Ovary (tissue), 10 donors: ENCODE measurements at places on chromosomes 3 and 15. TPM values are rescaled to one million over a fixed set of nuclear protein-coding genes. Genes with fewer than 3 reads are reported as not detected.

Gene LTK
- not detected for total RNA-seq

Gene DUOX1
- total RNA-seq: 2.3 TPM

Gene PP2D1
- not detected for total RNA-seq

- H3K4me3 ChIP-seq: no peak overlapping the region
- H3K4me1 ChIP-seq: peaks cover 12% of the 10 kb centered on the region
- H3K36me3 ChIP-seq: no peaks in the 10 kb centered on the region
- no peak overlapping the region for H3K27ac ChIP-seq
- no peak for DNase-seq
Measured at GRCh38 chr15:48563934-48564333, 81.6 kb downstream of the FBN1 start.

DNA sequence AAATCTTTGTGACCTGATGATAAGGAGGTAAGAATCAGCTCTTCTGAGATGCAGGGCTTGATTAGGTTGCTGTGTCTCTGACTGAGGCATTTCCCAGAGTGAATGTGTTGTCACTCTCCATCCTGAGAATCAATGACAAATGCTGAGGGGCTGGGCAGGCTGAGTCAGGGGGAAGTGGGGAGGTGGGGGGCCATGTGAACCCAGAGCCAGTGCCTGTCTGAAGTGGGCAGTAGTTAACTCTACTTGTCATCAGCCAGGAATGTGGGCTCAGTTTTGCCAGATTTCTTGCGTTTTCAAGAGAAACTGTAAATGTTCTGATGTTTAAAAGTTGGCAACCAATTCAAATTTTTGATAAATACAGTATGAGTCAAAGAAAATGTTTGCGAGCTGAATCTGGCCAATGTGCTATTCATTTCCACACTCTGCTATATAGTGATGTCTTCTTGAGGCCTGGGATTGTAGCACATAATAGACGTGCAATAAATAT, 3.1 kb upstream of the BNC1 start:
- no peaks in the 10 kb centered on the region for H3K4me1 ChIP-seq
- no peaks in the 10 kb centered on the region for H3K27me3 ChIP-seq
- no peaks in the 10 kb centered on the region for H3K36me3 ChIP-seq
- no peak overlapping the region for H3K27ac ChIP-seq
- no peak overlapping the region for H3K4me3 ChIP-seq

DNA sequence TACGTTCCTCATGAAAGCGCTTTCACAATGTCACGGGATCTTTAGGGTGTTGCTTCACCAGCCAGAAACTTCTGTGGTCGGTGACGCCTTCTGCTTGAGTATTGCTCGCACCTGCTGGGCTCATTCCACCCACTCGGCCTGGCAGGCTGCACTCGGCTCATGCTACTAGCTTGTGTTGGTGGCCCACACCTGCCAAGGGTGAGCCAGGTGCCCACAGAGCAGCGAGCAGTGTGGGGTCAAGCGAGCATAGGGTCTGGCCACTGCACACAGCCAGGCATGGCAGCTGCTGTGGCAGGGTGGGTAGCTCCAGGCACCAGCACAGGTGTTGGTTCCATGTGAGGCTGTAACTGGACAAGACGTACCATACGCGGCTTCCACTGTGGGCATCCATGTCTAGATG, 202.9 kb upstream of the CADM2 start:
- H3K27ac ChIP-seq: no peak overlapping the region
- H3K4me1 ChIP-seq: peaks cover 1% of the 10 kb centered on the region
- H3K4me3 ChIP-seq: no peak overlapping the region
- no peaks in the 10 kb centered on the region for H3K27me3 ChIP-seq
- no peak for DNase-seq

DNA sequence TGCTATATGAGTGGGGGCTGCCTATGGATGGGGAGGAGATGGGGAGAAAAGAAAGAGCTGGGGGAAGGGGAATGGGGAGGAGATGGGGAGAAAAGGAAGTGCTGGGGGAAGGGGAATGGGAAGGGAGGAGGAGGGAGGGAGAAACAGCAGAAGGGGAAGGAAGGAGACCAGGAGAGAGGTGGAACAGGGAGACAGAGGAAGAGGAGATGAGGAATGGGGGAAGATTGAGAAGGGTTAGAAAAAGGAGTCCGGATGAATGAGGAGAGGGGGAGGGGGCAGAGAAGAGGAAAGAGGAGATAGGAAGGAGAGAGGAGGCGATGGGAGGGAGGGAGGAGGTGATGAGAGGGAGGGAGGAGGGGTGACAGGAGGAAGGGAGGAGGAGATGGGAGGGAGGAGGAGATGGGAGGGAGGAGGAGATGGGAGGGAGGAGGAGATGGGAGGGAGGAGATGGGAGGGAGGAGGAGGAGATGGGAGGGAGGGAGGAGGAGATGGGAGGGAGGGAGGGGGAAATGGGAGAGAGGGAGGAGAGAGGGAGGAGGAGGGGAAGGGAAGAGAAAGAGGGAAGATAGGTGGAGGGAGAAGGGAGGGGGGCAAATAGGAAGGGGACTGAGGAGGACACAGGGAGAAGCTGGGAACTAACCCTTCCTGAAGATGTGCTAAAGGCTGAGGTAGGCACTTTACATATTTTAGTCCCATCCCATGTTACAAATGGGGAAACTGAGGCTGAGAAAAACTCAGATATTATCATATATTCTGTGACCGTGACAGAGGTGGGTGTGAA, 6.6 kb upstream of the BCL2L10 start:
- H3K27ac ChIP-seq: no peak overlapping the region
- H3K27me3 ChIP-seq: no peaks in the 10 kb centered on the region
- no peaks in the 10 kb centered on the region for H3K4me1 ChIP-seq
- no peak overlapping the region for H3K4me3 ChIP-seq
- peak; percentile 42 for DNase-seq

DNA sequence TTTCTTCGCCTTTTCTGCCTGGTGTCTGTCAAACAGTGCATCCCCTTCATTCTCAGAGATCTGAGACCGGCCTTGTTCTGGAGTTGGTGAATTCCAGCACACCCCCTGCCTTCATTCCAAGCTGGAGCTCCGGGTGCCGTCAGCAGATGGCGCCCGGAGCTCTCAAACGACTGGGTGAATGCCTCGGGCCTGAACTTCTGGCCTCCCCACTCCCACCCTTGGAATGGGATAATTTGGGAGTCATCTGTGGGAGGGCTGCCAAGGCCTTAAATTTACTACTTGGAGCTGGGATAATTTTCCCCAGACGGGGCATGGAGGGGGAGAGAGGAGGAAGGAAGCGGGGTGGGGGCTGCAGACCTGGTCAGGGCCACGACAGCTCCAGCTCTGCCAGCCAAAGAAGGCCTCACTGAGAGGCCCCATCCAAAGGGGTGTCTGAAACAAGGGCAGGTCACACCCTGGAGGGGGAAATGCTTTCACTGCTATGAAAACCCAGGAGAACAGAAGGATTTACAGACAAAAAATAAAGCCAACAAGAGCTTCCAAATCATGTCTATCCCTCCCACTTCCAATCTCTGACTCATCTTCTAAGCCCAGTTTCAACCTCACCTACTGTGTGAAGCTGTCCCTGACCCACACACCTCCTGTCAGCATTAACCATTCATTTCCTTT, 187.9 kb downstream of the OPA1 start:
- no peaks in the 10 kb centered on the region for H3K4me1 ChIP-seq
- DNase-seq: peak; percentile 84
- no peaks in the 10 kb centered on the region for H3K36me3 ChIP-seq
- H3K4me3 ChIP-seq: no peak overlapping the region
- no peaks in the 10 kb centered on the region for H3K27me3 ChIP-seq

DNA sequence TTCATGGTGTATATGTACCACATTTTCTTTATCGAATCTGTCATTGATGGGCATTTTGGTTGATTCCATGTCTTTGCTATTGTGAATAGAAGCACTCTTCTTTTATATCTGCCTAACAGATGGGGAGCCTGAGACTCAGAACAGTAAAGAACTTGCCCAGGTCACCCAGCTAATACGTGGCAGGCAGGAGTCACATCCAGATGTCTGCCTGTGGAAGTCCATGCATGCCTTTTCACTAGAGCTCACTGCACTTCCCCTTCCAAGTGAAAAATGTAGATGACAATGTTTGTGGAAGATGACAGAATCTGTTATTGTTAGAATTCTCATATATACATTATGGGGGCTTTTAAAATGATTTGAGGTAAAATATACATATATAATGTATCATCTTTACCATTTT, 165.0 kb downstream of the PDZRN3 start:
- no peak for DNase-seq
- H3K36me3 ChIP-seq: no peaks in the 10 kb centered on the region
- no peak overlapping the region for H3K4me3 ChIP-seq
- no peaks in the 10 kb centered on the region for H3K27me3 ChIP-seq
